ENCODE measurements at places on chromosomes 2 and 18.

- no peak for DNase-seq
These were observed 82.0 kb downstream of the DNMT3A start for GRCh38 chr2:25259737-25260124.

DNA sequence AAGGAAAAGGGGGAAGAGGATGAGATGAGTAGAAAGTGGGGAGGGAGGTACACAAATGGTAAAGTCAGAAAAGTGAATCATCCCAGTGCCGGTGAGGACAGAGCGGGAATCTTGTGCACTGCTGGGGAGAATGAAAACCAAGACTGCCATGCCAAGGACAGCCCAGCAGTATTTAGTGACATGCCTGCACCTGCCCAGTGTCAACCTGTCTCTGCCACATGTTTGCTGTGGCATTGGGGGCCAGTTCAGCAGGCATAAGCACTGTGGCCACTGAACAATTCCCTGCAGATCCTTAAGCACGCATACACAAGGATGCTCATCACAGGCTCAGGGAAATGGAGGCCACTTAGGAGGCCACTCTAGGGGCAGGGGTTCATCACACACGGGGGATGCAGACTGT, 5.2 kb upstream of the KCNK3 start:
- no peak for DNase-seq

GRCh38 chr18:36594621-36595020, 234.2 kb downstream of the TPGS2 start:
- DNase-seq, result no peak

DNA sequence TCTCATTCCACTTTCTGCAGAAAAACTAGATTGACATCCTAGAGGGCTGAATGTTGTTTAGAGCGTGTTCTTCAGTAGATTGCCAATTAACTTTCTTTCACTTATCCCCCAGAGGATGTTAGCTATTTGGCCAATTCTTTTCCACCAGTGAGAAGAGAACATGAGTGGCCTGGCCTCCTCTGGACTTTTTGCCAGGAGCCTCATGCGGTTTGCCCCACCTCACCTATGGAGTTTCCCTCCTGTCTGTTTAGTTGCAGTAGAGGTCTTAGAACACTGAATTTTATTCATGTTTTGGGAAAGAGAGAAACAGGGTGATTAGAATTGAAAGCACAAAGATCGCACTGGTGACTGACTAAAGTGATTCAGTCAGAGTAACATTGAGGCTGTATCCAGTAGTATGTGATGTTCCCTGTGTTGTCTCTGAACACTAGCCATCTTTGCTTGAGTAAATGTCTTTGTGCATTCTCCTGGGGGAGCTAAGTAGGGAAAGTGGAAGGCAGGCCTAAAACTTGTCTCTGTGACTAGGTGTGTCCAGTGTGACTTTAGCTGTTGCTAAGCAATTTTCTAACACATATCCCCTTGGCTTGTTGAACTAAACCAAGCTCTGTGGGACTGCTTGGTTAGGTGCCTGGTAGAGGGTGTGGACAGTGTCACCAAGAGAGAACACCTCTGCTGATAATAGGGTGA, 34.0 kb downstream of the UGP2 start:
- DNase-seq, result no peak

DNA sequence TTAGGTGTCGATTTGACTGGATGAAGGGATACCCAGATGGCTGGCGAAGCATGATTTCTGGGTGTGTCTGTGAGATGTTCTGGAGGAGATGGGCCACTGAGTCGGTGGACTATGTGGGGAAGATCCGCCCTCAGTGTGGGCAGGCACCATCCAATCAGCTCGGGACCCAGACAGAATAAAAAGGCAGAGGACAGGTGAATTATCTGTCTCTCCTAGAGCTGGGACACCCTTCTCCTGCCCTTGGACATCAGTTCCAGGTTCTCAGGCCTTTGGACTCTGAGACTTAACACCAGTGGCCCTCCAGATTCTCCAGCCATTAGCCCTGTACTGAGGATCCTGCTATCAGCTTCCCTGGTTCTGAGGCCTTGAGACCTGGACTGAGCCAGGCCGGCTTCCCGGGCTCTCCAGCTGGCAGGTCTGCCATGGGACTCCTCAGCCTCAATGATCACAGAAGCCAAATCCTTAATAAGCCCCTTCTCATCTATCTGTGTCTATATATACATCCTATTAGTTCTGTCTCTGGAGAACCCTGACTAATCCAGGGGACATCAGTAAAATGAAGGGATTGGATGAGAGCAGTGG, 11.7 kb downstream of the PROC start:
- DNase-seq, result no peak

GRCh38 chr2:54176577-54176976, 61.2 kb downstream of the ACYP2 start:
- no peak for DNase-seq

DNA sequence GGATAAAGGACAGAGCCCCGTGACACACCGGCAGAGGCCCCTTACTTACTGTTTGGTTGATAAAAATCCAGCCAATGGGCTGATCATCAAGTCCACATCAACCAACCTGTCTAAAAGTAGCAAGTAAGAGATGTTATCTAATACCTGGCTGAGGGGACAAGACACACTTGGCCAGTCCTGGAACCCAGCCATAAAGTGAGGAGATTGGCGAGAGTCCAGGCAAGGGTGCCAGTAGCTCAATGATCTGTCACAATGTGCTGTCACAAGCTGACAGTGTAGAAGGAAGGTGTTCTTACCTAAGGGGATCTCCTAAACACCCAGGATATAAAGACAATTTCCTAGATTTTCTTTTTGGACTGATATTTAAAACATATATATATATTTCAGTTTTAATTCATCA, 61.7 kb upstream of the IL1R2 start:
- DNase-seq, result no peak

DNA sequence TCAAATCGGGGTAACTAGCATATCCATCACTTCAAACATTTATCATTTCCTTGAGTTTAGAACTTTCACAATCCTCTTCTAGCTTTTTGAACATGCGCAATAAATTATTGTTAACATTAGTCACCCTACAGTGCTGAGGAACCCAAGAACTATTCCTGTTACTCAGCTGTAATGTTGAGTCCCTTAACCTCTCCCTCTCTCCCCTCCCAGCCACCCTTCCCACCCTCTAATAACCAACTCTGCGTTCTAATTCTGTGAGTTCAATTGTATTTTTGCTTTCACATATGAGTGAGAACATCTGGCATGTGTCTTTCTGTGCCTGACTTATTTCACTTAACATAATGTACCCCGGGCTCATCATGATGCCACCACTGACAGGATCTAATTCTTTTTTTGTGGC, 78.6 kb upstream of the RANBP2 start:
- DNase-seq, result no peak

GRCh38 chr18:28281400-28281799, 104.5 kb upstream of the CDH2 start:
- no peak for DNase-seq

DNA sequence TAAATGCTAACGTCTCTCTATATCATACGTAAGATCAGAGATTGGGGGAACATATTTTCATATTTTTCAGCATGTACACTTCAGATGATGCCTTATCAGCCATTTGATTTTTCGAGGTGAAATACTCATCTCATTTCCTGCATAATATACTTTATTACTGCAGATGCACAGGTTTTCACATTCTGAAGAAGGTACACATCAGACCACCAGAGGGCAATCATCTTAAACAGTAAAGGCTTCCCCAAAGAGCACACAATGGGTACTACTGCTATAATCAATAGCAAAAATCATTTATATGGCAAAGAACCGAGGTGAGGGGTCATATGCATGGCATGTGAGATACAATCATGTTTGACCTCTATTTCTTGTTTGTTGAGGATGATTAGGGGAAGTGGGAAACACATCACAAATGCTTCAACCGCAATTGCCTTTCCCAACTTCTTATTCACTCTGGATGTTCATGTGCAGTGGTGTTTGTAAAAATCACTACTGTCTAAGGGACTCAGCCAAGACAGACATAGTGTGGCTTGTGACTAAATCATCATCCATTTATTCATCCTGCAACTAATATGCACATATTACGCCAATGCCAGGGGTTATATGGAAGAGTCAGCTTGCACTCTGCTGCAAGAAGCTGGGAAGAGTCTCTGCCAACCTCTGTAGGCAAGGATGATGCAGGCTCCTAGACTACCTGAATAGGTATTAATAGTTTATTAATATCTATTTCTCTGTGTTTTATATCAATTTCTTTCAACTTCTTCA, 118.7 kb downstream of the EPB41L3 start:
- DNase-seq, result peak; percentile 11

DNA sequence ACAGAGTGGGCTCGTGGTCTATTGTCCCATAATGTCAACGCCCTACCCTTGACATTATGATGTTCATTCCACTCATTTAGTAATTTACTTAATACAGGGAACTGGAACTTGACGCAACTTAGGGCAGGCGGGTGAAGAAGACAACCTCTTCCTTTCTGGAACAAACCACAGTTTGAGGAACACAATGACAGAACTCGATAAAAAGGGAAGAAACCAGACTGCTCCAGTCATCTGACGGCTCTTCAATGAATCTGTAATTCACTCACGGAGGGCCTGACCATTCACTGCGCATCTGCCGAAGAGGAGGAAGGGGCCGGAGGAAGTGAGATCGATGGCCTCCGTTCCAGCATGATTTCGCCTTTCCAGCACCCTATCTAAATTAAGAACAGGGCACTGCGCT, 83.2 kb downstream of the BCL2 start:
- no peak for DNase-seq

DNA sequence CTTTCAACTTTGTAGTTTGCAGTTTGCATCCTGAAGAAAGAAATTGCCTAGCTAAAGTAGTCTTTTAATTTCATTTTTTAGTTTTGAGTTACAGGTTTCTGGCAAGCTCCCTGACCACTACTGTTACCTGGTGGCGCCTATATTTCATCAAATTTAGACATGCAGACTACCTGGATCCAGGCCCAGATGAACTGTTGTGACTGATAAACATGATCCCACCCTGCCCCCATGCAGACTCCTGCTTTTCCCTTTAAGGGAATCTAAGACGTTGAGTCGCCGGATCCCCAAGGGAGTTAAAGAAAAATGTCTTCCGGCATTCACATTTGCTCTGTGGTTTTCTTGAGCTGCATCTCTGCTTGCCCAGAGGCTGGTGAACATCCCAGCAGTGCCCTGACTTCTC, 22.2 kb downstream of the METAP1D start:
- no peak for DNase-seq

DNA sequence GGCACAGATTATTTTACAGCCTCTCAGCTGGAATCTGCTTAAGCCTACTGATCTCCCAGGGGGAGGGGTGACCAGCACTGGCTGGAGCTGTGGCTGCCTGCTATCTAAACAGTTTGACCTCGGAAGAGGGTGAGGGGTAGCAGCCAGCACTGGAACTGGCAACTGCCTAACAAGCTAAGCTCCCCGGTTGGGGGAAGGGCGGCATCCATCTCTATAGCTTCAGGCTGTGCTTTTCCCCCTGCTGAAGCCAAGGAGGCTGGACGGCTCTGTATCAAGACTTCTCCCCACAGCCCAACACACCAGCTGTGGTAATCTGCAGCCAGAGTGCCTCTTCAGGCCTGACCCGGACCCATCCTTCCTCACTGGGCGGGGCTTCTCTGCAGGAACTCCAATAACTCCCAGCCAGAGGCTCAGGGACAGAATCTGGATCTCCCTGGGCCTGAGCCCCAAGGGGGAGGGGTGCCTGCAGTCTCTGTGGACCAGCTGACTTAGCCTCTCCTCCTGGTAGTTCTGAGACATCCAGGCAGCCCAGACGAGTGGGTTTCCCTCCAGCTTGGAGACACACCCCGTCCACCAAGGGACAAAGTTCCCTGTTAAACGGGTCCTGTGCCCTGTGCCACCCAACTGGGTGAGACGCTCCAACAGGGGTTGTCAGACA, 560.2 kb downstream of the LRP1B start:
- DNase-seq, result no peak

- DNase-seq, result no peak
These were observed 51.0 kb downstream of the LAMA3 start for GRCh38 chr18:23740105-23740830.

- no peak for DNase-seq
These were observed 69.3 kb upstream of the SNTG2 start for GRCh38 chr2:881204-881918.

- peak; percentile 71 for DNase-seq
These were observed 29.2 kb downstream of the UNC50 start for GRCh38 chr2:98637401-98638147.

DNA sequence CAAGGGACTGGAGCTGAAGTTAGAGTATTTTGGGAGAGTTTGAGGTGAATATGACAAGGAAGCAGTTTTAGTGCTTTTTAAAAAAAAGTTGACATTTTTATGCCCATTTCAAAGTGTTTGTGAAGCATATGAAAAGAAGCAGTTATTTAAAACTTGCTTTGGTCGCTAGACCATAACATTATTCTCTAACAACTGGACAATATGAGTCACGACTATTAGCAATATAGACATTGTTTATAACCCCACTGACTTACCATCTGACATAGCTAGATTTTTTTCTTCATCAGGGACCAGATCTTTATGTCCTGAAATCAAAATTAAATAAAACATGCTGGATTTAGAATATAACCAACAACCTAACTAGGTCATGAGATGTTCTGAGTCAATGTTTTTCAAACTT, 22.6 kb upstream of the DYTN start:
- DNase-seq, result no peak

DNA sequence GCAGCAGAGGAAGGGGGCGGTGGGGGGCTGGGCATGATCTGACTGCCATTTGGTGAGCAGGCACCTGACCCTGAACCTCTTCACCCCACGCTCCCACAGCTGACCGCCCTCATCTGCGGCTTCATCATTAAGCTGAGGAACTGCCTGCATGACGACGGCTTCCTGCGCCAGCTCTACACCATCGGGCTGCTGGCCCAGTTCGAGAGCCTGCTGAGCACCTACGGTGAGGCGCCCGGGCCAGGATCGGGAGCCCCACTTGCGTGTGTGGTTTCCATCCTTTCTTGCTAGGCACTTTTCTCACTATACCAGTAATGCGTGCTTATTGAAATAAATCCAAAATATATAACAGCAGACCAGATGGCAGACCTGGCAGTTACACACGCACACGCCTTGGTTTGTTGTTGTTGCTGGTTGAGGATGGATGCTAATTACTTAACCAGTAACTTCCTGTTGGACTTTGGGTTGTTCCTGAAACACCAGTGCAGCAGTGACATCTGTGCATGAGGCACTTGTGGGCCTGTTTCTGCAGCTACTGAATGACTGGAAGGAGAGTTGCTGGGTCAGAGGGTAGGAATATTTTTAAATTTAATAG, 43.7 kb downstream of the COA5 start:
- no peak for DNase-seq

GRCh38 chr18:3209859-3210569, 9.8 kb downstream of the MYOM1 start:
- DNase-seq, result peak; percentile 33

DNA sequence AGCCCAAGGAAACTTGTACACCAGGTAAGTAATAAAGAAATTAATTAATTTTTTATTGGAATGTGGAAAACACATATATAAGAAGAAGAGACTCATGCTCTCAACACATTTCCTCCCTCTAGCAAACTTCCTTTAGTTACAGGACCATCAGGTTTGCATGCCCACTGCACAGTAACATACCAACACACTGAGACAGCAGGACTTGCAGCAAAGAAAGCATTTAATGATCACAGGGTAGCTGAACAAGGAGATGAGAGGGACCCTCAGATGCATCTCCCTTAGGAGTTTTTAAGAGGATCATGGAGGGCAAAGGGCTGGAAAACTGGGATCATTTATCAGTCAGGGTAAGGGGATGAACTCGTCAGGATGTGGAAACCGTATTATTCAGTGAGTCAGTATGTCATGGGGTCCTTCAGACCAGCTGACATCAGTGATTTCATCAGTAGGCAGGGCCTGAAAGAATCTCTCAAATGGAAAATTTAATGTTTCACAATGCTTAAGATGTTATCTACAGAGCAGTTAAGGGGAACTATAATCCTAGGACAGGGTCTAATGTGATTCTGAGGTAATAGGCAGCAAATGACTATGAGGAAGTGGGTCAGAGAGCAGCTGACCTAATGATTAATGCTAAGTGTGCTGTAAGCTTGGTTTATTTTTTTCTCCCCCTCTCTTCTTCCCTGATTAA, 193.8 kb upstream of the RND3 start:
- DNase-seq, result peak; percentile 1
